ENCODE measurements at places on chromosomes 16 and 17. TPM values are rescaled to one million over a fixed set of nuclear protein-coding genes. Genes with fewer than 3 reads are reported as not detected.
A peak's percentile ranks its signal among the peaks of the same experiment; 100 is the strongest.

The MARCHF10 gene
- not detected for total RNA-seq

The CCL17 gene
- total RNA-seq = 3.1 TPM

DNA sequence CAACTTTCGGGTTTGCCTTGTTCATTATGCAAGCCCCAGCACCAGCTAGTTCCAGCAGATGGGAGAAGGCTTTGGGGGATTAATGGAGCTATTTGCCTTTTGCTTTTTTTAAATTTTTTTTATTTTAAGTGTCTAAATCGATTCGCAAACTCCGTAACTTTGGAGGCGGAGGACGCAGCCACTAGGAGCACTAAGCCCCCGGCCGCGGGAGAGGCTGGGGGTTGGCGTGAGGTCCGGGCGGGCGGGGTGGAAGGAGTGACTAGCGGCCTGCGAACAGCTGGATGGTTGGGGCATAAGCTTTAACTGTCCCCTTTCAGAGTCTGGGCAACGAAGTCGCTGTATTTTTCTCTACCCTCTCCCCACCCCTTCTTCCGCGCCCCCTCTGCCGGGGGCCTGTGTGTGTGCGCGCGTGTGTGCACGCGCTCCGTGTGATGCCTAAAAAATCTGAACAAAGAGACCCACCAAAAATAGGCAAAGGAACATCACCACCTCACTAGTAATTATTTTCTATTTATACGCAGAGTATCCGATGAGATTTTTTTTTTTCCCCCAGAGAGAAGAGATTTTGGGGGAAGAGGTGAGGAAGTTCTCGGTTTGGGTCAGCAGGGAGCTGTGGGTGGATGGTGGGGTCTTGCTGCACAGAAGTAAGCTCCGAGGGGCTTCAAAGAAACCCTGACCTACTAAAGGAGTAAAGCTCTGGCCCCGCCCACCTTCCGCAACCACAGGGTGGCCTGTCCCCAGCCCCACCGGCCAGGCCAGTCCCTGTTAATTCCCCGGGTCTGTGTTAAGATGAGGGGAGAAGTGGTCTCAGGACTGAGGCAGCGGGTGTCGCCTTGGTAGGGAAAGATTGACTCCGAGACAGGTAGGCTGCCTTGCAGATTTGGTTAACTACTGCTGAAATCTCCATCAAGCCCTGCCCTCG is 2.3 kb downstream of the SHISA9 start:
- no peak for DNase-seq

DNA sequence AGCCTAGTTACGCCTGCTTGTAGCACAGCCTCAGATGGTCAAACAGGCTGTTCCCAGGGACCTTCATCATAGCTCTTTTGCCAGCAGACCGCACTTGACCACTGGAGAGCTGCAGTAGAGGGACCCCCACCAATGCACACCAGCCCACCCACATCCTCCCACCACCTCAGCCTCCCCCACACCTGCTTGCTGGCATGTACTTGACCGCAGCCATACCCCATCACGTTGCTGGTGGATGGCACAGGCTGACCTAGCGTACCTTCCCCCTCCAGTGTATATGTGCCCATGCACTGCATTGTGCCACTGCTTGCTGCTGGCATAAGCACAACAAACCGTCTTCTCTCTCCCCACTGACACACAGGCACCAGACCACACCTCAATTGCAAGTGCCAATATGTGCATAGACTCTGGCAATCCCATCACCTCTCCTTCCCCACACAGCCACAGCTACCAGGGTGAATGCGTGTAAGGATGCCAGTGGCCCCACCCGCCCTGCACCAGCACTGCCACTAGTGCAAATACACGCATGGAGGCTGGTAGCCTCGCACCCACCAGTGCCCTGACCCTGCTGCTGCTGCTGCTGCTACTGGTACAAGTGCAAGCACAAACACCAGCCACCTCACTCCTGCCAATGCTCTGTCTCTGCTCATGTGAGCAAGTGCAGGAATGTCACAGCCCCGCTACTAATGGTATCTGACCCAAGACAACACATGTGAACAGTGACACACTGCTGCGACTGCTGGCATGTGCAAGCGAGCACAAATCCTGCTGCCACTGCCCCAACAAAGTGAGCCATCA is 1377.6 kb downstream of the CDH11 start:
- DNase-seq = no peak

The PLD6 gene
- total RNA-seq = 9.3 TPM

The ITGB3 gene
- not detected for total RNA-seq

The KLHL36 gene
- 56.1 TPM for total RNA-seq

DNA sequence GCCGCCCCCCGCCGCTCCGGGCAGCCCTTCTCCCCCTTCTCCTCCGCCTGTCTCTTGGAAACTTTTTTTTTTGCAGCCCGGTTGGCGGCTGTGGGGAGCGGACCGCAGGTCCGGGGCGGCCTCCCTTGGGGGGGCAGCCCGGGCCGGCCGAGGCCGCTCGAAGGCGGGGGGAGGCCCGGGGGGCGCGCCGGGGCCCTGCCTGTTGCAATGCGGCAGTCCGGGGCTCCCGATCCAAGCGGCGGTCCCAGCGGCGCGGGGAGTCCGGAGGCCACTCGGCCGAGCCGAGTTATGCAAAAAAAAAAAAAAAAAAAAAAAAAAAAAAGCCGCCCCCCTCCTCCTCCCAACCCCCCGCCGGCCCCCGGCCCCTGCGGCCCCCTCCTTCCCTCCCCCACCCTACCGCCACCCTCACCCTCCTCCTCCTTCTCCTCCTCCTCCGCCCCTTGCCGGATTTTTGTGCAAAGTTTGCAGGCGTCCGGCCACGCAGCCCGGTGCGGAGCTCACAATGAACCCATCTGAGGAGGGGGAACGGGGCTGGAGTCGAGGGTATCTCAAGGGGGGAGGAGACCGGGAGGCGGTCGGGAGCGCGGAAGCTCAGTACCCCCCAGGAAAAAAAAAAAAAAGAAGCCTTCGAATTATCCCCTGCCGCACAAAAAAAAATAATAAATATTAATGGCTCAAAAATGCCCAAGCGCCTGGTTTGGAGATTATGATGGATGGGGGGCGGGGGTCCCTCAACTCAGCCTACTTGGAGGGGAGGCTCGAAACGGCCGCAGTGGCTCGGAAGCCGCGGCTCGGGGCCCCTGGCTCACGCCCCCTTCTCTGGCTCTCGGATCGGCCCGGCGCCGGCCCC is at the start of gene ZNF423:
Gene ZNF423, minus strand, starts transcription at position 291 of the 850 bp plus-strand sequence. CDS start 338 bp downstream, outside the sequence.
- no peak for DNase-seq

GRCh38 chr17:46995841-46996571 is 17.0 kb upstream of the RPRML start:
- no peak for DNase-seq

GRCh38 chr17:78477913-78478756 is 99.1 kb downstream of the DNAH17 start:
- DNase-seq = no peak

DNA sequence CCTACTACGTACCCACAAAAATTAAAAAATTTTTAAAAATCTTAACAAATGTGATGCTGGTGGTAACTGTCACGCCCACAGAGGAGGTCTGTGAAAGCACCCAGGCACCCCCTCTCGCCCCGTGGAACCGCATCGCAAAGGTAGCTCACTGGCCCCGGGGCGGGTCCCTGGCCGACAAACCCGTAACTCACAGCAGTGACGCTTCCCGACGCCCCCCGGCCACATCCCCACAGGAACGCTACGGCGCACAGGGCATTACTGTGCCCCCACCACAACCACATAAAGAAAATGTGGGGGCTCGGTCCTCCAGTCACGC is 366 bp downstream of the ANKS3 start:
- DNase-seq = no peak

The MILR1 gene
- total RNA-seq = not detected

- no peak for DNase-seq
Measured at GRCh38 chr17:49836111-49837030, 11.5 kb downstream of the TAC4 start.

GRCh38 chr17:59893676-59894100 is 767 bp downstream of the RPS6KB1 start:
- no peak for DNase-seq

The TMC5 gene
- total RNA-seq = not detected

DNA sequence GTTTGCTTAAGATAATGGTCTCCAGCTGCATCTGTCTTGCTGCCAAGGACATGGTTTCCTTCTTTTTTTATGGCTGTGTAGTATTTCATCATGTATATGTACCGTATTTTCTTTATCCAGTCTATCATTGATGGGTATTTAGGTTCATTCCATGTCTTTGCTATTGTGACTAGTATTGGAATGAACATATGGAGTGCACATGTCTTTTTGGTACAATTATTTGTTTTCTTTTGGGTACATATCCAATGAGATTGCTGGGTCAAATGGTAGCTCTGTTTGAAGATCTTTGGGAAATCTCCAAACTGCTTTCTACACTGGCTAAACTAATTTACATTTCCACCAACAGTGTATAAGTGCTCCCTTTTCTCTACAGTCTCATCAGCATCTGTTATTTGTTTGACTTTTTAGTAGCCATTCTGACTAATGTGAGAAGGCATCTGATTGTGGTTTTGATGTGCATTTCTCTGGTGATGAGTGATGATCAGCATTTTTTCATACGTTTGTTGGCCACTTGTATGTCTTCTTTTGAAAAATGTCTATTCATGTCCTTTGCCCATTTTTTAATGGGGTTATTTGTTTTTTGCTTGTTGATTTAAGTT is 66.2 kb downstream of the TNFRSF13B start:
- DNase-seq = no peak

DNA sequence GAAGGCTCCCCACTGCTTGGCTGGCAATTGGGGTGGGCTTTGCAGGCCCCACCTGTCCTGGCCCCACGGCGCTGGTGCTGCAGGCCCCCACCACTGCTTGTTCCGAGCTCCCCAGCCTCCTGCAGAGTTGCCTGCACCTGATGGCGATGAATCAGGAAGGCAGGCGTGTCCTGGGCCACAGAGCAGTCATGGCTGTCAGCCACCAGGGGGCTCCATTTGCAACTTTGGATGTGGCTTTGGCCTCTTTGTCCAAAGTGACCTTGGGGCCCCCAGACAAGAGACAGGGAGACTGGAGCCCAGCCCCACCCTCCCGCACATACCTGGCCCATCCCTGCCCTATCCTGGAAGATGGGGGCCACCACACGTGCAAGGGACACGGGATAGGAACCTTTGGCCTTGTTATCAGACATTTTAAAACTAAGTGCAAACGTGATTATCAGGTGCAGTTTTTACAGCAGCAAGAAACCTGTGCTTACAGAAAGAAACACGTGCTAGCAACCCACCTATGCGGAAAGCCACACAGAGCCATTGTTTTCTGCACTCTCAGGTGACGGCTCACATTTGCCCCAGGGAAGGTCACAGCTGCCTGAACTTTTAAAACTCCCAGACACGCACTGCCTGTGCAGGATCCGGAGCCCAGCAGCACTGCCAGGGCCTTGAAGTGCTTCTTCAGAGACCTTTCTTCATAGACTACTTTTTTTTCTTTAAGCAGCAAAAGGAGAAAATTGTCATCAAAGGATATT is at the start of gene DNASE1:
Gene DNASE1, plus strand, starts transcription at position 443 of the 743 bp plus-strand sequence. CDS start 683 bp downstream, outside the sequence.
- DNase-seq = peak; percentile 71

The TUBB3 gene
- 1.4 TPM for total RNA-seq

- no peak for DNase-seq
Measured at GRCh38 chr17:38738007-38738662, 8.0 kb downstream of the CISD3 start.

DNA sequence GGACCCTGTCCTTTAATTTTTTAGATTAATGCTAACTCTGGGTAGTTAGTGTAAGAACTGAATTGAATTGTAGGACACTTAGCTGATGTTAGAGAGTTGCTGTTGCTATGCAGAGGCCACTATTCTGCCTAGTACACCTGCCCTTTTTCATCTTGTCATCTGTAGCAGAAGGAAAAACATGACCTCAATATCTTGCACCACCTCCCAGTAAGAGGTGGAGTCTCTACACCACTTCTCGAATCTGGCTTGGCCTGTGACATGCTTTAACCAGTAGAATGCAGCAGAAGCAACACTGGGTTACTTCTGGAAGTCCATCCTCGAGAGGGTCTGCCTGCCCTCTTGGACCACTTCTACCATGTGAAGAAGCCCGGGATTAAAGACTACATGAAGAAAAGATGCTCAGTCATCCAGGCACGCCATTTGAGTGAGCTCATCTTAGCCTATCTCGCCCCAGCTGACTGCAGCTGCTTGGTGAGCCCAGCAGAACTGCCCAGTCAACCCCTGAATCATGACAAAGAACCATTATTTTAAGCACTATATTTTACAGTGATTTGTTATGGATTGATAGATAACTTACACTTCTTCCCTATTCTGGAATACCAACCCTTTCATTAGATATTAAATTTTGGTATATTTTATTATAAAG is 153.5 kb downstream of the MYO1D start:
- DNase-seq = no peak

- no peak for DNase-seq
Measured at GRCh38 chr17:78611607-78612006, 34.4 kb upstream of the DNAH17 start.

DNA sequence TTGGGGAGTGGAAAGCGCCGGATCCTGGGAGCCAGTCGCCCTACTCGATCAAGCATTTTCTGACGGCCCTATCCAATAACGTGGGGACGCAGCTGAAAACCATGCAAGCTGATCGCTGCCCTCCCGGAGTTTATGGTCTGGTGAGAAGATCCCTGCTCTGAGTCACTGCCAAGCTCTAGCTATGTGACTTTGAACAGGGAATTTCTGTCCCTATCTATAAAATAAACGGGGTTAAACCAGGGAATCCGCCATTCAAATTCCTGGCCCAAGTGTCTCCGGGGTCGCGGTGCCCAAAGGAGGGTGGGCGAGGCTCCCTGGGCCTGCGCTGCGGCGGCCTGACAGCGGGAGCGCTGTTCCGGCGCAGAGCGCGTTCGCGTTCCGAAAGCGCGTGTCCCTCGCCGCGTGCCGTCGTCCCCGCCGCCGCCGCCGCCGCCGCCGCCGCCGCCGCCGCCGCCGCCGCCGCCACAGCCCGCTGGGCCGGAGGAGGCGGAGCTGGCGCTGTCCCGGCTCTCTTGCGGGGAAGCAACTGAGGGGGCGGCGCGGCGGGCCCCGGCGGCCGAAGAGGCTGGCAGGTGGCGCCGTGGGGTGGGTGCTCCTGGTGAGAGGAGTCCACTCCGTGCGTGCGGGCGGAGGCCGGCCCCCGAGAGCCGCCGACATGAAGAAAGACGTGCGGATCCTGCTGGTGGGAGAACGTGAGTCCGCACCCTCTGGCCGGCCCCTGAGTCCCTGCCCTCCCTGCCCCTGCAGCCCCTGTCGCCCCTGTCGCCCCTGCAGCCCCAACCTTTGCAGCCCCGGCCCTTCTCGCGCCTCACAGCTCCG is at the start of gene RHOT1:
Gene RHOT1, plus strand, starts transcription at position 465 of the 819 bp plus-strand sequence. Its CDS starts 191 bp downstream, at position 656.
- peak; percentile 79 for DNase-seq

The CCDC144A gene
- total RNA-seq = 4.7 TPM

All from activated CD4-positive, alpha-beta memory T cell treated with anti-CD3 and anti-CD28 coated beads for 36 hours (primary cell).